ENCODE measurements at places on chromosomes 1 and 21.

DNA sequence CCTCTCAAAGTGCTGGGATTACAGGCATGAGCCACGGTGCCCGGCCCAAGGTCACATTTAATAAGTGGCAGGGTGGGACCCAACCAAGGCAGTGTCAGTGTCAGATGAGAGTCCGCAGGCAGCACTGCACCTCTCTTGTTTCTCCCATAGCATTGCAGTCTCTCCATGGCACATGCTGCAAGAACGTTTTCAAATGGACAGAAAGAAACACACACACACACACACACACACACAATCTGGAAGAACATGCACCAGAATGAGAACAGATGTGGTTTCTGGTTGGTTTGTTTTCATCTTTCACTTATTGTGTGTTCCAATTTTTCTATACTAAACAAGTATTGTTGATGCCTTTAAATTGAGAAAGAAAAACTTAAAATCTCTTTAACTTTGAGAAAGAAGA, 126.5 kb downstream of the SYF2 start:
- DNase-seq = no peak

DNA sequence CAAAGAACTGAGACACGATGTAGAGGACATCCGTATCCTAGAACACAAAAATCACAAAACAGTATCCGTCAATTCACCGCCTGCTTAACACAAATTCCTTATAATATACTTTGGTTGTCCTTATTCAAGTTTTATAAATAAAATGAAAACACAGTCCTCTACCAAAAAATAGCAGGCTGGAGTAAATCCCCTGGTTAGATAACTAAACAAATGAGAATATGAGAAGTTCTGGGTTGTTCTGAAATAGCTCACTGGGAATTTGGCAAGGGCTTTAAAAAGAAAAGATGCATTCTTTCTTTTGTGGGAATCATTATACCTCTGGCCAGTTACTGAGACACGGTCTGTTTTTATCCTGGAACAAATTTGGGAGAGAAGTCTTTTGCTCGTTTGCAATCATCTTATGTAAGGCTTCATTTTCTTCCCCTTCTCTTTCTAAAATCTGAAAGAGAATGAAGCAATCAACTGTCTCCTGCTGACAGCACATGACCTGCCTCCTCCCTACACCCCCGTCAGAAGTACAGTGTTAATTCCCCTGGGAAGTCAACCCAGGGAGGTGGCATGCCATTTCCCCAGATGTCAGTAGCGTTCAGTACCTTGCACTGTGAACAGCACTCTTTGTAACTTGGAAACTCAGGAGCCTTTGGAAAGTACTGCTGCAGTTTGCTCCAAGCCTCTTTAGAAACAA, 37.1 kb upstream of the RAP1GAP start:
- no peak for DNase-seq

DNA sequence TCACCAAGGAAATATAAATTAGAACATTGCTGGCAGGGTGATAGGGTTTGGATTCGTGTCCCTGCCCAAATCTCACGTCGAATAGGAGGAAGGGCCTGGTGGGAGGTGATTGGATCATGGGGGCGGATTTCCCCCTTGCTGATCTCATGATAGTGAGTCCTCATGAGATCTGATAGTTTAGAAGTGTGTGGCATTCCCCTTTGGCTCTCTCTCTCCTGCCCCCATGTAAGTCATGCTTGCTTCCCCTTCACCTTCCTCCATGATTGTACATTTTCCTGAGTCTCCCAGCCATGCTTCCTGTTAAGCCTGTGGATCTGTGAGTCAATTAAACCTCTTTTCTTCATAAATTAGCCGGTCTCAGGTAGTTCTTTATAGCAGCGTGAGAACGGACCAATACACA, 60.6 kb downstream of the VPS26C start:
- no peak for DNase-seq

DNA sequence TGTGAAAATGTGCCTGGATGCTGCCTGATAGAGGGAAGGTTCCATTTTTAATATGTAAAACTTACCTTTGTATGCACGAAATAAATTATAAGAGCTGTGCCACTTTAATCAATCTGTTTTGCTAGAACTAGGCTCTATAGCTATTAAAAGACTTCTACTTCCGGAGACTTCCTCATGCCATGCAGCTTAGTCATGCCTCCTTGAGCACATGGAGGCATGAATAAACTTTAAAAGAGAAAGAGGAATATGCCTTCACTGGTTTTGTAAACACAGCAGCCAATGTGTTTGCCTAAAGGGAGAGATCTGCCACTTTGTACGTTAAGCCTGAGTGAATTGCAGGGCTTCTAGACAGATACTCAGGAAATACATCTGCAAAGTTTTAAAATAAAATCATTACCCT, 604.6 kb downstream of the LRRIQ3 start:
- DNase-seq = no peak

DNA sequence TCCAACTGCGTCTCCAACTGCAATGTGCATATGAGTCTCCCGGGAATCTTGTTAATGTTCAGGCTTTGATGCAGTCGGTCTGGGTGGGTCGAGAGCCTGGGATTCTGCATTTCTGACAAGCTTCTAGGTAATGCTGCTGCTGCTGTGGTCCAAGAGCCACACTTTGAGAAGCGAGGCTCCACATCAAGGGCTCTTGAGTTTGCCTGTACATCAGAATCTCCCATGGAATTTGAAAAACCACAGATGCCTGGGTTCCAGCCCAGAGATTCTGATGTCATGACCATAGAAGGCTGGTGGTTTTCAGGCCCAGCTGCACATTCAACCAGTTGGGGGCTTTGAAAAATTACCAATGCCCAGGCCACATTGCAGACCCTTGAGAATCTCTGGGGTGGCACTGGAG, 93.9 kb upstream of the TARDBP start:
- DNase-seq = no peak

DNA sequence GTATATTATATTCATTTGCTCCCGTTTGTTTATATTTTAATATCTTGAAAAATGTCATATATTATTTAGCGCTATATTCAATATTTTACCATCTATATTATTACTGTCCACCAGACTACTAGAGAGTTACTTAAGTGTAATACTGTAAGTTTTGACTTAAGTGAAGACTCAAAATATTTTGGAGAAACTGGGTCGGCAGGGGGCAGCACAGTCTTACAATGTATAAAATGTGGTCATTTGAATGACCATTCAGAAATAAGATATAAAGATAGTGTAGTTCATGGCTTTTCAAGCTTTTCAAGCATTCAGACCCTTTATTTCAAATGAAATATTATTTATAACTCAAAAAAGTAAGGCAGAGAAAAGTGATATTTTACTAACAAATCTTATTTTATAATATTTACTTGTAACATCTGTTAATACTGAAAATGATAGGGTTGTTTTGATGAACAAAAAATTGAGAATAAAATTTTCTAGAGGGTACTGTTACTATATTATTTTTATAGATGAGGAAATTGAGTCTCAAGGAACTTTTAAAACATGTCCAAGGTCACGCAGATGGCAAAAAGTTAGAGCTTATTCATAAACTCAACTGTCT, 89.0 kb upstream of the SERTAD4 start:
- peak; percentile 91 for DNase-seq

GRCh38 chr21:38820471-38821239, 14.9 kb downstream of the ETS2 start:
- DNase-seq = no peak

DNA sequence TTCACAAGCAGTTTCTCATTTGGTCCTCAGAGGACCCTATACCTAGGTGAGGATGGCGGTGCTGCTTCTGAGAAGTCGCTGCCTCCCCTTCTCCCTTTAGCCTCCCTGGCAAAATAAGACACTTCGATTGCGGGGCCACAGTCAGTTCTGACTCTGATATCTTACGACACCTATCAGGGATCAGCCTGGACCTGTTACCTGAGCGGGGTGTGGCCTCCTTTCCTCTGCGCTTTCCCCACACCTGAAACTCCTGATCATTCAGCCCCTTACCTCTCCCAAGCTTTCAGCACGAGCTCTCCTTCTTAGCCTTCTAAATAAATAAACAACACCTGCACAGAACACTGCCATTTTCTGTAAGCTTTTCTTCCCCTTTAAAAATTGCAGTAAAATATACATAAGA, 24.6 kb upstream of the GPR137B start:
- DNase-seq = no peak

DNA sequence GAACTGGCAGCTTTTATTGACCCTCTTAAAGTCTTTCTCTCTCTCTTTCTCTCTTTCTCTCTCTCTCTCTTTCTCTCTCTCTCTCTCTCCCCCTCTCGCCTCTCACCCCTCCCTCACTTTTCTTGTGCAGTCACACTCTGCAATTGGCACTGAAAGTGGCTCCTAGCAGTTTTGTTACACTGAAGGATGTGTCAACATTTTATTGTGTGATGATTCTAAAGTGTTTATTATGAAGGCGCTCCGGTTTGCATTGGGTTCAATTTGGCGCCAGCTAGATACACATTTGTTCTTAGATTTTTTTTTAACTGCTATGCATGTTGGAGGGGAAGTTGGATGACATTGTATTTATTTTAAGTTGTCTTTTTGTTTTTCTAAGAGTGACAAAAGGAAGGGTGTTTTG, 64.0 kb upstream of the CHRM3 start:
- no peak for DNase-seq

- DNase-seq = no peak
Observed at GRCh38 chr1:2539312-2539907, 9.3 kb upstream of the HES5 start.

DNA sequence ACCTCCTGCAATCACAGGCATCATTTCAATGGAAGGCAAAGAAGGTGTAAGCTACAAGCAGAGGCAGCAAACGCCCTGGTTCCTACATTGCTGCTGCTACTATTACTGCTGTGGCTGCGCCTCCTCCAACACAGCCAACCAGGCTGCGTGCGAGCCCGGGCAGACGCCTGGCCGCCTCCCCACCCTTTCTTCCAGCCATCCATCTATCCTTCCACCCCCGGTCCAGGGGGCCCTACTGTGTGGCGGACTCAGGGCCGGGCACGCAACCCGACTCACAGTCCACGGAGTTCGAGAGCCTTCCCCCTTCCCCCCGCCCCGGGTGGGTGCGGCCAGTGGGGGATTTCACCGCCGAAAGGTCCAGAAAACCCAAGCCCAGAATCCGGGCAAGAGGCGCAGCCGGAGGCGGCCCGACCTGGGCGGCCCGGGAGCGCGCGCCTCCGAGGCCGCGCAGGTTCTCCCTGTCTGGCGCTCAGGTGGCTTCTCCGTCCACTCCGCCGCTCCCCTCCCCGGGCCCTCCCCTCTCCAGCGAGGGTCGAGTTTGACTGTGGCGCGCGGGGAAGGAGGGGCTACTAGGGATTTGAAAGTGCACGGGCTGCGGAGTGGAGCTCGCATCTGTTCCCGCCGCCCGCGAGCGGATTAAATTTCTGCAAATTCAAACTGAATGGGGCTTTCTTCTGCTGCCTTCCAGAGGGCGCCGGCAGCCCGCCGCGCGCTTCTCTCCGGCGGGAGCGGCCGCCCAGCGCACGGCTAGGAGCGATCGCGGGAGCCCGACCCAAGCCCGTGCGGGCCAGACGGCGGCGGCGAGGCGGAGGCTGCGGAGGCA, at the start of gene HUNK:
TSS of gene HUNK (plus strand) at position 569 of the 823 bp plus-strand sequence. CDS start 655 bp downstream, outside the sequence.
- DNase-seq = peak; percentile 64

- DNase-seq = no peak
Observed at GRCh38 chr21:35038772-35039319, 10.3 kb downstream of the RUNX1 start.

GRCh38 chr1:29974316-29974724, 738.0 kb downstream of the PTPRU start:
- no peak for DNase-seq

DNA sequence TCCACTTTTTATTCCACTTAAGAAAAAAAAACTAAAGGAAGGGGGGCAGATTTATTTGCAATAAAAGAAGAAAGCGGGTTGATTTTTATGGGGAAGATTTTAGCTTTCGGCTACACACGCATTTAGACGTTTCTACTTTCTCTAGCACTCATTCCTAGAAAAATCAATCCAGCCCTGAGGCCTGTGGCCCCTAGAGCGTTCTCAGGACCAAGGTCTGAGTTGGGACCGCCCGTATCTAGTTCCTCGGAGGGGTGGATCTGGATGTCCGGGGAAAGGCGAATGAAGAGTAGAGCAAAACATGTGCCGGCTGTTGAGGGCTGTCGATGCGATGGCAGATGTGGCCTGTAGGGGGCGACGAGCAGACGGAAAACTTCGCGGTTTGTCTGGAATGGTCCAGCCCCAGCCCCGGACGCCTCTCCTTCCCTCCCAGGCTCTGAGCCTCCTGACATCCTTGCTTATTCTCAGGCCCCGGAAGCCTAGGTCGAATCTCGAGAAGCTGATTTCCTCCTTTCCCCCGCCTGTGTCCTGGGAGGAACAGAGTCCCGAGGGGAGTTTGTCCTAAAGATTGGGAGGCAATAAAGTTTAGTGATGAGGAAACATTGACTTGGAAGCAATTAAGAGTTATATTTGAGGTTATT, 5.2 kb downstream of the FOXD3 start:
- peak; percentile 88 for DNase-seq

DNA sequence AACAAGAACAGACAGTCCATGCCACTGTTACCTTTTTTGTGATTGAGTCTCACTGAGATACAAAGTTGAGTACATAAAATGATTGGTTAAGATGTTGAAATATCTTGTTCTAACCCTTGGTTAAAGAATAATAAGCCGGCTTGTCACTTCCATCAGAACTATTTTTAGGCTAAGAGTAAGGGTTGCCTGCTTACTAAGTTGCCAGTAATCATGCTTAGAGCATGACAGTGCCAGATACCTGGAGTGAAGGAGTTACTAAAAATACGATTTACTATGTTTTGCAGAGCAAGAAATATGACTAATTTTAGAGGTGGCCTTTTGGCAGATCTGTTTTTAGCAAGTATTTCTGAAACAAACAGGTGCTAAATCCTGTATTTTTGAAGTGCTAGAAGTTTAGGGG, 6.0 kb downstream of the HUNK start:
- no peak for DNase-seq

GRCh38 chr1:225595452-225595851, 57.5 kb downstream of the ENAH start:
- no peak for DNase-seq

DNA sequence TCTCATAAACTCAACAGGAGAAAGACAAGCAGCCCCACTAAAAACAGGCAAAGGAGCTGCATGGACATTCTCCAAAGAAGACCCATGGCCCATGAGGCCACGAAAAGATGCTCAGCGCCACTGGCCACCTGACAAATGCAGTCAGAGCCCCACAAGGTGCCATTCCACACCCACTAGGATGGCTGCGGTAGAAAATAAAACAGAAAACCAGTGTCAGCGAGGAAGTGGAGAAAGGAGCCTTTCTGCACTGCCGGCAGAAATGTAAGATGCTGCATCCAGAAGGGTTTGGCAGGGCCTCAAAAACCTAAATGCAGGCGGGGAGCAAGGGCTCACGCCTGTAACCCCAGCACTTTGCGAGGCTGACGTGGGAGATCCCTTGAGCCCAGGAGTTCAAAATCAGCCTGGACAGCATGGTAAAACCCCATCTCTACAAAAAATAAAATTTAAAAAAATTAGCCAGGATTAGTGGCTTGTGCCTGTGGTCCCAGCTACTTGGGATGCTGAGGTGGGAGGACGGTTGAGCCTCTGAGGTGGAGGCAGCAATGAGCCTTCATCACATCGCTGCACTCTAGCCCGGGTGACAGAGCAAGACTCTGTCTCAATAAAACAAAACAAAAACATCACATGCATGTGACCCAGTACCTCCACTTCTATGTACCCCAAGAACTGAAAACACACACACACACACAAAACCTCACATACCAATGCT, 4.2 kb downstream of the WNT9A start:
- DNase-seq = peak; percentile 43

GRCh38 chr1:232620356-232620969, 9.5 kb downstream of the SIPA1L2 start:
- no peak for DNase-seq

GRCh38 chr1:113676524-113676923, 82.8 kb downstream of the PHTF1 start:
- no peak for DNase-seq
